NB4 (cell line): ENCODE measurements at places on chromosomes 3 and 15.

DNA sequence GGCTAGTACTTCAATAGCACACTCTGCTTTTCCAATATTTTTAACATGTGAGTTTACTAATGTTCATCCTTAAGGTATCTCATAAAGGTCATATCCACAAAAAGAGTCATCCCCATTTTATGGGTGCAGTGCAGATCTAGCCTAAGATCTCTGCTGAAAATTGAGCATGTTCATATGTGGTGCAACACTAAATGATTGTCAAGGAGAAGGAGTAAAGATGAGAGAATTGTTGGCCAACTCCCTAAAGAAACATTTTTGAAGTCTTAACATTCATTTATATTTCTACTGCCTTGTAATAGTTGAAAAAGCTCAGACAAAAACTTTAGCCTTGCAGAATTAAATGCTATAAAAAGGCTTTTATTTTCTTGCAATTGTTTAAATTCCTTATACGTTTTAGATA is 1159.6 kb downstream of the TBL1XR1 start:
- no peak for DNase-seq

DNA sequence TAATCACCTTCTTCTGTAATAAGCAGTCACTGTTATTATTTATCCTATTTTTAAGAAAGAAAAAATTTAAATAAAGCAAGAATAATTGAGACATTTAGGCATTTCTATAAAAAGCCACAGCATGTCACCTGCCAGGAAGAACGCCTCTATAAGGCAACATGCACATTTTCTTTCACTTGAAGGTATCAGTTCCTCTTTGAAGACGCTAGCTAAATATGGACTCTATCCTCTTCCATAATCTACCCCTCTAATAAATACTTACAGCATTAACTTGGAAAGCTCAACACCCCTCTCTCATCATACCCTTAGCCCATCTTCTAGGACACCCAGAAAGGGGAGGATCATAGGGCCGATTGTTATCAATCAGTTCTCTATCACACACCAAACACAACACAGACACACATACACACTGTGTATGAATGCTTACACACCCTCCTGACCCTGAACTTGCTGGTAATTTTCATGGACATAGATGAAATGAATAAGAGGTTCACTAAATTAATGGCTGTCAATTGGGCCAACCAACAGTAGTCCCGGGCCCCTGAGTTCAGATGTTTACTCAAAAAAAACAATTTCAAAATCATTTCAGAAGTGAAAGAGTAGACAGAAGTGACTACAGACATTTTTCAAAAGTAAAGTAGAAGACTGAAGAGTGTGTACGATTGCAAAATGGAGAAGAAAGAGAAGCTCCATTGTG is 102.5 kb downstream of the ZMAT3 start:
- DNase-seq: no peak

DNA sequence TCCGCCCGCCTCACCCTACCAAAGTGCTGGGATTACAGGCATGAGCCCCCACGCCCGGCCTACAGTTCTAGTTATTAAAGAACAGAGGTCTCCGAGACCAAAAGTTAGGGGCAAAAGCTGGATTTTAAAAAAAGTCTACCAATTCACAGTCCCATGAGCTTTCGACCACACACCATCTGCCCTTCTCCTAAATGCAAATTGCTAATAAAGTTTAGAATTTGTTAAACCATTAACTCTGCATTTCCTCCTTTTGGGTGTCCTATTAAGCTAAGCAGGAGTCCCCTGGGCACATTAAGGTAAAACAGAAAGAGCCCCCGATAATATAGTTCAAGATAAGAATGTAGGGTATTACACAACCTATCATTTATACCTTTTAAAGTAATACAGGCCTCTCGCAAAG is 322.7 kb downstream of the FOXP1 start:
- no peak for DNase-seq

DNA sequence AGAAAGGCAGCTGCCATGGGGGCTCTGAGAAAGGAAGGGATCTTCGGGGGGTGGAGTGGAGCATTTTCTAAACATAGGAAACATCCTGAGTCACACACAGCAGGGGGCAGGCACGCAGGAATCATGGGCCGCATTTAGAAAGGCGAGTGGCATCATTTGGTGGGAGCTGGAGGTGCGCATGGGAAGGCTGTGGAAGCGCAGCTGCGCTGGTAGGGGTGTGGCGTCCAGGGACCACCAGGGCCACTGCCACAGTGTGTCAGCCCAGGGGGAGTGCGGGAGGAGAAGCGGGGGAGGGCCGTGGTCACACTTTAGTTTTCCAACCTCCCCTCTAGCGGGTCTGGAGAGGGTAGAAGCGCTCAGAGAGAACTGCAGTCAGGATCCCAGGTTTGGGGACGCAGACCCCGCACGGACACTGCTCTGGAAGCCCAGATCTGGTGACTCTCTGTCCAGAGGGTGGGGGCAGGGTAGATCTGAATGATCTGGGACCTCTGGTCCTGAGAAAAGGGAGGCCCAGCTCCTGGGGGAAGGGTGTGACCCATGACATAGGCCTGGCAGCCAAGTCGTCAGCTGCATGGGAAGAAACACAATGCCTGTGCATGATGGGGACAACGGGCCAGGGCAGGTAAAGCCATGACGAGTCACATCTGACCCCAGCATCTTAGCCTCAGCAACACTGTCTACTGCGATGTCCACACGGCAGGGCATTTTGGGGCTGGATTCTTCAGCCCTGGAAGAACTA is 88.0 kb upstream of the IQSEC1 start:
- DNase-seq: peak; percentile 13

GRCh38 chr3:107994956-107995715 is 95.7 kb downstream of the CD47 start:
- DNase-seq: no peak

- no peak for DNase-seq
These were observed 367.9 kb upstream of the PROK2 start for GRCh38 chr3:72152551-72153476.

GRCh38 chr3:122055215-122055614 is at the start of gene CD86:
TSS of gene CD86 (plus strand) at chr3:122055362. CDS start at chr3:122055490, 128 bp downstream.
- DNase-seq: peak; percentile 78

DNA sequence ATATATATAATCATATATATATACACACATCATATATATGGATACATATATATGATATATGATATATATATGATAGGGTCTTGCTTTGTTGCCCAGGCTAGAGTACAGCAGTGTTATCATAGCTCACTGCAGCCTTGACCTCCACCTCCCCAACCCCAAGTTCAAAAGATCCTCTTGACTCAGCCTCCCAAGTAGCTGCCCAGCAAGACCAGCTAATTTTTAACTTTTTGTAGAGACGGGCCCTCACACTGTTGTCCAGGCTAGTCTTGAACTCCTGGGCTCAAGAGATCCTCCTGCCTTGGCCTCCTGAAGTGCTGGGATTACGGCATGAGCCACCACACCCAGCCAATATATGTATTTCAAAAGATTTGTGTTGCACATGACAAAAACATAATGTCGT is 83.0 kb downstream of the TBL1XR1 start:
- DNase-seq: no peak

DNA sequence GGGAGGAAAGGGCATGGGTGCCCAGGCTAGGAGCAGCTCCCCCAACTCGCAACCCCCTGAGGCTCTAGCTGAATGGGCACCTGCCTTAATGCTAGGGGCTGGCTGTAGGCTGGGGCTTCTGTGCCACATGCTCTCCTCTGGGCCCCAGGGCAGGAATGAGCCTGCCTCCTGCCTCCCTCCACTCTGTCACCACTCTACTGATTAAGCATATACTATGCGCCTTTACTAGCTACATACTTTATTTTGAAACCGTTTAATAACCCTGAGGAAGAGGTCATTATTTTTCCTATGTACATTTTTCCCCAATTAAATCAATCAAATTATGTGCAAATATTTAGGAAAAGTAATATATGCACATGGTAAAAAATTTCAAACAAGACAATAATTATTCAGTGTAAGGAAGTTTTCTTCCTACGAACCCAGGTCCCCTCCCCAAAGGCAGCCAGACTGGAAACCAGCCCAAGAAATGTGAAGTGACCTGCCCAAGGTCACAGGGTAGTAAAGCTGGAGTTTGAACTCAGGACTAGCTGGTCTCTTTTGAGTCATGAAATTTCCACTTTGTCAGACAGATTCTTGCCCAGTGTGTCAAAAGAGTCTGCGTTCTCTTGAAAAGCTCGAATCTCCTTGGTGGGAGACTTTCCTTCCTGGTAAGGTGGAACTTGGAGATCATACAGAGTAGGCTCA is 122.5 kb downstream of the DNAJB8 start:
- DNase-seq: no peak

DNA sequence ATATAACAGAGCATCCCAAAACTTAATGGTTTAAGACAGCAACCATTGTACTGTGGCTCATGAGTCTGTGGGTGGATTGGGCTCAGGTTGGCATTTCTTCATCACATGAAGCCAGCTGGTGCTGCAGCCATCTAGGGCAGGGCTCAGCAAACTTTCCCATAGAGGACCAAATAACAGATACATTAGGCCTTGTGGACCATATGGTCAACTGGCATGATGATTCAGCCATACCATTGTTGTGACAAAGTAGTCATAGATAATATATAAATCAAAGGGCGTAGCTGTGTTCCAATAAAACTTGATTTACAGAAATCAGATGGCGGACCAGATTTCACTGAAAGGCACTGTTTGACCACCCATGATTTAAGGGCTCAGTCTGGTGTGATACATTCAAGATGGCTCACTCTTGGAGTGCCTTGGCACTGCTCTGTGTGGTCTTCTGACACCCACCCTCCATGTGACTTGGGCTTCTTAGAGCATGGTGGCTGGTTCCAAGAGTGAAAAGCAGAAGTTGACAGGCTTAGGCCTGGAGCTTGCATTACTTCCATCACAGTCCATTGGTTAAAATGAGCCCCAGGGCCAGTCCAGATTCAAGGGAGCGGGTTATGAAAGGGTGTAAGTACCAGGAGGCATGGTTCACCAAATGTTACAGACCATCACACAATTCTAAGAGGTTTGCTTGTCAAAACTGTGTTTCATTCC is 40.8 kb upstream of the BHLHE40 start:
- DNase-seq: no peak

GRCh38 chr3:128317101-128317697 is 149.5 kb downstream of the DNAJB8 start:
- DNase-seq: no peak
